Hindlimb muscle (tissue), 1 donor: ENCODE measurements at places on chromosomes 1 and 21.

DNA sequence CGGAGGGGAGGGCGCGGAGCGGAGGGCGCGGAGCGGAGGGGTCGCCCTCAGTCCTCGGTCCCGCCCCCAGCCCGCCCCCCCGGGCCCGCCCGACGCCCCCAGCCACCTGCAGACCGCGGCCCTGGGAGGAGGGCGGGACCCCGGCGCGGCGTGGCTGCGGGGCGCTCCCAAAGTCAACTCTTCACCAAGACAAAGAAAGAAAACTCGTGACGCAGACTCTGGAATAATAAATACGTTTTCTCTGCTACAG lies 1.2 kb downstream of the HES4 start:
- no peak for DNase-seq

GRCh38 chr1:94526152-94526980 lies 15.2 kb downstream of the F3 start:
- DNase-seq = no peak

- no peak for DNase-seq
Measured at GRCh38 chr1:112998592-112999235, 42.7 kb upstream of the SLC16A1 start.

DNA sequence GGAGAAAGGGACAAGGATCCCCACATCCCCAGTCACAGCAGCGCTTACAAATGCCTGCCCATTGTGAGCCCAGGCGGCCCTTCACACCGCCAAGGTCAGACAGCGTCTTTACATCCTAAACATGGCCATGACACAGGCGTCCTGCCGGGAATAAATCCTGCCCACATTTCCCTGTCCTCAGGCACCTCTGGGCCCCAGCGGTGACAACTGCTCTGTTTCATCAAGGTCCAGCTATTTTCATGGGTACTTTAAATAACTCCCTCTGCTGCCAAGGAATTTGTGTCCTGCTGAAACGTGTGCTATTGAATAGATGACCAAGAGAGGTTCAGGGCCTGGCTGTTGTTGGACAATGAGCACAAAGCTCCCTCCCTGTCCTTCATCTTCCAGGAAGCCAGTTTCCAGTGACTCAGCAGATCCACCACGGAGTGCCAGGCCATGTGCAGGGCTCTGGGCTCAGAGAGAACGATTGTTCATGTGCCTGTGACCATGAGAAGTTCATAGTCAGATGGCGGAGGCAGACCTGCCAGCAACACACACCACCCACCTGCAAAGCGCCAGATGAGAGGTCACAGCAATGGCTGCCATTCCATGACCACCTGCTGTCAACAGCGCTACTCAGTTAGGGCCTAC lies 195.8 kb downstream of the MATN1 start:
- DNase-seq = no peak

DNA sequence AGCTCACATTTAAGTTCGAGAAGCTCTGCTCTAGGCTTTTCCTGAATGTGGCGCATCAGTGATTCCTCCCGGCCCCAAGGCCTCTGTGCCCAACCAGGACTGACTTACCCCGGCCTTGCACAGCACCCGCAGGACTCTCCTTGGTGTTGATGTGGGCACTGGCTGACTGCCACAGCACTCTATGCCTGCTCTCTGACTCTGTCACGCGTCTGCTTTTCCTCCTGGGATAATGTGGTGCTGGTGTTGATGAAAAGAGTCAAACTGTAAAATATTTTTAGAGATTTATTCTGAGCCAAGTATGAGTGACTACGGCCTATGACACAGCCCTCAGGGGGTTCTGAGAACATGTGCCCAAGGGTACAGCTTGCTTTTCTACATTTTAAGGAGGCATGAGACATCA lies 15.5 kb upstream of the SLC2A5 start:
- DNase-seq = no peak

DNA sequence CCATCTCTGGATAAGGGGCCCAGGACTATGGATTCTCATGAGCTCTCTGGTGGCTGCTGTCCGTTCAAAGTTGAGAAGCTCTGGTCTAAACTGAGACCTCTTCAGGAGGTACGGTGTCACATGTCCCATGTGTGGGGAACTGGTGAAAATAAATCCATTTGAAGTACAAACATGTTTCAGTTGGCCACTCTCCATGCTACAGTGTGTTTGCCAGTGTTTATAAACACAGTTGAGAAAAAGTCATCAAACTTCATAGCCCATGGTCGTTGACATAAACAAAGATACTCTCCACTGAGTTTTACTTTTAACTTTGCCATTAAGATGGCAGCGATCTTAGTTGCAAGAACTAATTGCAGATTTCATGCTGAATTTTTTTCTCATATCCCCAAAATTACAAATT lies 72.8 kb downstream of the PSMG1 start:
- DNase-seq = no peak

DNA sequence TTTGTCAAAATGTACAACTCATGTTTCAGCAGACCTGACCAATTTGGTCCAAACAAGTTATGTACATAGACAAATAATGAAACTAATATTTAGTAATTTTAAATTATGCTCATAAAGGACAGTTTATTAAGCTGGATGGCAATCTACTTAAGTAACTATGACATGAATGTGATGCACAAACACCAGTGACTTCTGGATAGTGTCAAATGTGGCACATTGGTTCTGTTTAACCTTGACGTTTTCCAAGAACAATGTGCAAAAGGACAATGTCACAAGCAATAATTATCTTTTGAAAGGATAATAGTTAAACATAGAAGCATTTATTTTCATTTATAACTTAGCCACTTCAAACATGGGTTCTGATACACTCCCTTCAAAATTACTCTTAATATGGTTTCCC lies 80.0 kb downstream of the TRIM33 start:
- no peak for DNase-seq

- DNase-seq = no peak
Measured at GRCh38 chr21:34846601-34847112, 177.9 kb downstream of the CLIC6 start.

DNA sequence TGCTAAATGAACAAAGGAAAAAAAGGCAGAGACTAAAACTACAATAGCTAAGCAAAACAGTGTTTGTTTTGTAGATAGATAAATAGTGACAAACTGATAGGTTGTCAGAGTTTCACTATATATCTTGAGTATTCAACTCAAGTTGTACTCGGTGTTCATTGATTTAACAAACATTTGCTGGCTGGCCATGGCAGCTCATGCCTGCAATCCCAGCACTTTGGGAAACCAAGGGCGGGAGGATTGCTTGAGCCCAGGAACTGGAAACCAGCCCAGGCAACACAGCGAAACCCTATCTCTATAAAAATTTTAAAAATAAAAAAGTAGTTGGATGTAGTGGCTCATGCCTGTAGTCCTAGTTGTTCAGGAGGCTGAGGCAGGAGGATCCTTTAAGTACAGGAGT lies 17.3 kb downstream of the C1orf185 start:
- no peak for DNase-seq

DNA sequence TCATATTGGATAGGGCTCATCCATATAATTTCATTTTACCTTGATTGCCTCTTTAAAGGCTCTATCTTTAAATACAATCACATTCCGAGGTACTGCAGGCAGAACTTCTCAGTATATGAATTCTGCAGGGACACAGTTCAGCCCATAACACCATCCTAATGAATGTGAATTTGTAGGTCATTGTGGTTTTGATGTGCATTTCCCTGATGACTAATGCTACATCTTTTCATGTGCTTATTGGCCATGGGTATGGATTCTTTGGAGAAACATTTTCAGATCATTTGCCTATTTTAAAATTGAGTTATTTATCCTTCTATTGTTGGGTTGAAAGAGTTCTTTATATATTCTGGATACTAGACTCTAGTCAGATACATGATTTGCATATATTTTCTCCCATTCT lies 9.6 kb upstream of the RPS6KC1 start:
- DNase-seq = no peak

- peak; percentile 77 for DNase-seq
Measured at GRCh38 chr1:180912801-180913565, at the start of gene KIAA1614. KIAA1614 (plus strand) TSS chr1:180912897; CDS start chr1:180913244, 347 bp downstream.

DNA sequence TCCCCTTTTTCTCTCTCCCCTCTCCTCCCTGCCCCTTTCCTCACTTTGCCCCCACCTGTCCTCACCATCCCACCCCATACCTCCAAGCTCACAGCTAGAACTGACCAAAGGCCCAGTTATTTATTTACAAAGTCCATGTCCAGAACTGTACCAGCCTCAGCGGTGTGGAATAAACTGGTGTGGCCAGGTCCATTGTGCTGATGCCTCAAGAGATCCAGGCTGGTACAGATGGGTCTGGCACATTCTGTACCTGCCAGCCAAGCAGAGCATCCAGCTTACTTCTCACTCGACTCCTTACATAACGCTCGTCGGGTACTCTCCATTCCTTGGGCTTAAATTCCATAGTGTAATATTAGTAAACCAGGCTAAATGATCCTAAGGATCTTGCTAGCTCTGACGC lies 11.8 kb downstream of the PDZK1IP1 start:
- DNase-seq = no peak

- DNase-seq = no peak
Measured at GRCh38 chr1:234139966-234140365, 233.3 kb upstream of the COA6 start.

DNA sequence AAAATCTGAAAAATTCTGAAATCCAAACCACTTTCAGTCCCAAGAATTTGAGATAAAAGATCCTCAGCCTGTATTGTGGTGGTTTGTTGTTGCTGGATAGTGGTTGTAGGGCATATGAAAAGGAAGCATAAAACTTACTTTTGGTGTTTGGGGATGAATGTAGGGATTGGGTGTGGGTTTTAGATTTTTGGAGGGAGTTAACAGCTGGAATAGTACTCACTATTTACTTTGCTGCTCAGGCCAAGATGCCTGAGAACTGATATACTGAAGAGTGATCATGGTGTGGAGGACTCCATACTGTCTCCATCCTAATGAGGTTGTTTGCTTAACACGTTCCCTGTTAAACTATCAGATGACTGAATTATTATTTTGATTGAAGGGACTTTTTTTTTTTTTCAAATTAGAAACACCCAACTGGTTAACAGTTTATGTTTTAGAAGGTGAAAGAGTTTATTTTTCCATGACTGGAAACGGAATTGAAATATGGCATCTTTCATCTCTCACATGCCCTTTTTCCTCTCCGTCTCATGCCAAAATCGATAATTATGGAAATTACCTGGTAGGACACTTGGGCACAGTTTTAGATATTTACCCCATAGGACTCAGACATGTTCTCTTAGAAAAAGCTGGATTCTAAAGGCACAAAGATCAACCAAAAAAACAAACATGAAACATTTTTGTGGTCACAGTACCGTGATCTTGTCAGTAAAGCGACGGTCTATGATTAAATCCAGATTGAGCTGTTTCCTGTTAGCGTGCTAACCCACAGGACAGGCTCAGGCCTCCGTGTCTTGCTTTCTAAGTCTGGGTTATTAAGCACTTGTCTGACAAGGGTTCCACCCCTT lies 37.3 kb downstream of the RGL1 start:
- peak; percentile 71 for DNase-seq

DNA sequence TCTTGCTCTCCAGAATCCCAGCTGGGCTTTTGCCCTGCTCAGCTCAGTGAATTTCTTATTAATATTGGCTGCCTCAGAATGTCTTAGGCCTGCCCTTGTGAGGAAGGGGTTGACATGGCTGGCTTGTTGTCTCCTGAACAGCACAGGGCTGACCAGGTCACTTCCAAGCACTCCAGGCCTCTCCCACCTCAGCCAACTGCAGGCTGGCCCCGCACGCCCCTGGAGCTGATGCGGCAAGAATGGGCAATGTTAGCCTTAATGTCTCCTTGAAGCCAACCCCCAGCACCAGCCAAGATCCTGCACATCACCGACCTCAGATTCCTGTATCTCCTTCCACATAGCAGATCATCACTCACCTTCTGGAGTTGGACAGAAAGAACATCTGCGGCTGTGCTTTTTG lies 598.6 kb downstream of the AJAP1 start:
- no peak for DNase-seq

- peak; percentile 92 for DNase-seq
Measured at GRCh38 chr1:58784758-58785441, 1.1 kb upstream of the JUN start.

GRCh38 chr21:29072873-29073221 lies 601 bp downstream of the CCT8 start:
- DNase-seq = no peak

DNA sequence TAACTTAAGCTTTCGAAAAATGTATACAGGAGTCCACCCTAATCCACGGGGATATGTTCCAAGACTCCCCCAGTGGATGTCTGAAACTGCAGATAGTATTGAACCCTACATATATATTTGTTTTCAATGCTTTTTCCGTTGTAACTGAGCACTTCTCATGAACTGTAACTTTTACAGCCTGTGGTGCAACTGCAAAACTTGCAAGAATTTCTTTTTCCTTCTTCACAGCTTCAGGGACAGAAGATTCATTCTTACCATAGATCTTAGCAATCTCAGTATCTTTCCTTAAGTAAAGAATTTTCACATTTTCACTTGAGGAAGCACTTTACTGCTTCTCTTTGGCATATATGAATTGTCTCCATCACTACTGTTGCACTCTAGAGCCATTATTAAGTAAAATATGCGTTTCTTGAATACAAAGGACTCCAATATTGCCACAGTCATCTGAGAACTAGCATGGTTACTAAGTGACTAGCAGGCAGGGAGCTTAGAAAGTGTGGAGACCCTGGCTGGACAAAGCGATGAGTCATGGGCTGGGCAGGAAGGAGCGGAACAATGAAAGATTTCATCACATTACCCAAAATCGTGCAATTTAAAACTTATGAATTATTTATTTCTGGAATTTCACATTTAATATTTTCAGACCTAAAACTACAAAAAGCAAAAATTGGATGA lies 14.1 kb downstream of the DPYD start:
- DNase-seq = no peak

GRCh38 chr1:205505076-205505729 lies 734 bp downstream of the CDK18 start:
- DNase-seq = no peak

GRCh38 chr1:177340601-177341067 lies 169.9 kb downstream of the BRINP2 start:
- DNase-seq = peak; percentile 26

DNA sequence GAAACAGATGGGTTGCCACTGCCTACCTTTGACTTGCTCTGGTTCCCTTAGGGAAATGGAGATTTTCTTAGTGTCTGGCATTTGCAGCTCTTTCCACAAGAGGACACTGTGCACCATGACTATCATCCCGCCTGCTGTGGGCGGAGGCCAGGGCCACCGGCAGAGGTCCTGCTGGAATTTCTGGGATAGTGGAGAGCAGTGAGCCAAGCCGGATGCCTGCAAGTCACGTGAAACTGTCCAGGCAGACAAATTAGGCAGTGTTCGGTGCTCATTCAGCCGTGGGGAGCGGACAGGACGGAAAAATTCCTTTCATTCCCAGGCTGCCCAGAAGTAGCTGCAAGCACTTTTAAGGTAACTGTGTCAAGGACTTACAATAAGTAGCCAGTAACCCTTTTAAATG lies 43.4 kb downstream of the IGSF5 start:
- peak; percentile 83 for DNase-seq
